ENCODE measurements at places on chromosomes 6 and 20. TPM values are rescaled to one million over a fixed set of nuclear protein-coding genes. Genes with fewer than 3 reads are reported as not detected.

Gene IL20RA
- total RNA-seq = not detected

DNA sequence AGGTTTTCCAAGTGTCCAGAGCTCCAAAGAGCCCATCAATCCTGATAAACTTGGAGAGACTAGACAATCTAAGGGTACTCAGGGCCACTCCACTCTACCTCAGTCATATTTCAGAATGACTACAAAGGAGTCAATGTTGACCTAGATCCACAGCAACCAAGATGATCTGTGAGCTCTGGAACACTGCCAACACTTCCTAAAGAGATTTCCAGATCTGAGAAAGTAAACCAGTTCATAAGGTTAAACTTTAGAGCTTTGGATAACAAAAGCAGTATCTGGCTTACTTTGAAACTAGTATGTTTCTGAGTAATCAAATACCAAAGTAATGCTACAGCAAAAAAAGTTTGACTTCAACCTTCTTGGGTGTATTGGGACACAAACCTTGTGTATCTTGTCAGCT, 122.7 kb downstream of the BTBD9 start:
- no peak for DNase-seq

DNA sequence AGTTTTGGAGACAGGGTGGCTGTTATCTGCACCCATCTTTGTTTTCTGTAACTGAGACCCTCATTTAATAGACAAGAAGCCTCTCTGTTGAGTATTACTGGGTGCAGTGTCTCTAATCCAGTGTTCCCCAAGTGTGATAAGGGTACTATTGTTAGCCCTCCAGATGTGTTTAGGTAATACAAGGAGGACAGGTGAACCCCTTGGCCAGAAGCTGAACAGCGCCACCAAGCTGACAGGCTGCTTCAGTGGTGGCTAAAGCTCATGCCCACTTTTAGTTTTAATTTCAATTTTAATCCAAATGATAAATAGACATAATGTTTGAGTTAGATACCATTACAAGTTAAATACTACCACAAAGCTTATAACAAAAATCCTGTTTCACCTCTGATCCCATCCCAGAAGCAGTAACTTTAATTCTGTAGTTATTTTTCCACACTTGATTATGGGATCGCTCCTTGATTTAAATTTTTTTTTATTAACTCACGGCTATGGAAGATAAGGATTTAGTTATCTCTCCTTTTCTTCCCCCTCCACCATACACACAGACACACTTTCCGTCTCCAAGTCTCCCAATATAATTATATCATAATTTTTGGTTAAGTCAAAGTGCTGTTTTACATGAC, 8.4 kb upstream of the STK35 start:
- DNase-seq = peak; percentile 35

Gene OPRL1
- total RNA-seq = 10.5 TPM

DNA sequence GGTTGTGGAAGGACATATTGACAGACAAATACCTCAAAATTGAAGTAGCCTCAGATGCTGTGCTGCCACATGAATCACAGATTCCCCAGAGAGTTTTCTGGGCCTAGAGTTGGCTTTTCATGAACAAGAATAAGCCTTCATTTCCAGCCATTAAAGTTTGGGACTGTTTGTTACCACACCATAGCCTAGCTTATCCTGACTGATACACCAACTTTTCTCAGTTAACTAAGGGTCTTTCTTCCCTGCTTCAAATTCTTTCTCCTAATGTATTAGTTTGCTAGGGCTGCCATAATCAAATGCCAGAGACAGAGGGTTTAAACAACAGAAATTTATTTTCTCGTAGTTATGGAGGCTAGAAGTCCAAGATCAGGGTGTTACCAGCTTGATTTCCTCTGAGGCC, 237.4 kb upstream of the ZFP64 start:
- DNase-seq = no peak

Gene FGD2
- total RNA-seq = 3.0 TPM

DNA sequence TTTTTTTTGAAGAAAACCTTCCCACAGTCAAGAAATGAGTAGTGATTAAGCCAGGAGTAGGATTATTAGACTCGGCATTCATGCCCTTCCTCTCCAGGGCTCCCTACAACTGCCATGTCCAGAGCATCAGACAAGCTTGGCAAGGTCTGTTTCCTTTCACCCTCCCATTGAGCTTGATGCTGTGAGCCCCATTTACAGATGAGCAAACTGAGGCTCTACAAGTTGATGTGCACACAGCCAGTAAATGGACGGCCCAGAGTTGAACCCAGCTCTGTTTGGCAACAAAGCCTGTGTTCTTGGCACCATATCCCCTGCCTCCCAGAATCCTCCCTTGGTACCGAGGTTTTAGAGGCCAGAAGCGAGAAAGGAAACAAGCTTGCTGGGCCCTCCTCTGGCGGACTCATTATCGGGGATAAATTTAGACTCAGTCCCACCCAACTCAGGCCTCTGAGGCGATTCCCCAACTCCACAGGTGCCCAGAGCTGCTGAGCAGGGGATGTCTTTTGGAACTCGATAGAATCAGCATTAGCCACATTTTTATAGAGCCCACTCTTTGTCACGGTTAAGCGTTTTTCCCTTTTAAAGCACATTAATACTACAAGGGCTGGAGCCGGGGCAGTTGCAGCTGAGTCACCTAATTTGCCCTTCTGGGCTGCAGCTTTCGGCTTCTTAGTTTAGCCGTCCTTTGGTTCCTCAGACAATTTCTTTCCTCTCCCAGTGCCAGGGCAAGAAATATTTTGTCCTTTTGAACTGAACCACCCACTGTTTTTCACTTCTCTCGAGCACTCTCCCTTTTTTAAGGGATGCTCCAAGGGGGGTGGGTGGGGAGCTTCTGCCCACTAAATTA, 23.0 kb upstream of the NFATC2 start:
- DNase-seq = peak; percentile 45

Gene HTR1B
- 2.2 TPM for total RNA-seq

Gene GGTLC1
- total RNA-seq = not detected

DNA sequence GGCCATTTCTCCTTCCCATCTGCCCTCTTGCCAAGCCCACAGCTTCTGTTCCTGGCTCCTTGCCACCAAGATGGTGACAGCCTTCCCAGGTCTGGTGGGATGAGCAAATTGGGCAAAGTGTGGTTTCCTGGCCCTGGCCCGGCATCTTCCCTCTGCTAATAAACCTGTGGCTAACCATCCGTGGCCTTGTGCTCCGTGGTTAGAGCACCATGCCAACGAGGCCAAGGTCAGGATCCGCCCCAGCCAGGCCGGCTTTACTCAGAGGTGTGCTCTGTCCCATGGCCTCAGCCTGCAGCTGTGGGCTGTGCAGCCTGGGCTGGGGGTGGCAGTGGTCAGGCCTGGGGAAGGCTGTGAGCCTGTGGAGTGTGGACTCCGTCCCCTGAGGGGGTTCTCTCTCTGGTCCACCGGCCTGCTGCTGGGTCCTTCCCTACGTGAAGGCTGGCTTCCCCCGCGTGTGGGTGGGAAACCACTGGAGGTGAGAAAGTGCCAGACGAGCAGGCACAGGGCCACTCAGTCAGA, 117.4 kb downstream of the VEGFA start:
- DNase-seq = peak; percentile 22

Gene PHACTR1
- total RNA-seq = 34.2 TPM

Measured in hematopoietic multipotent progenitor cell (in vitro differentiated cells).